Stomach (tissue), 19 donors: ENCODE measurements at places on chromosomes 7 and 10. TPM values are rescaled to one million over a fixed set of nuclear protein-coding genes. Genes with fewer than 3 reads are reported as not detected.

DNA sequence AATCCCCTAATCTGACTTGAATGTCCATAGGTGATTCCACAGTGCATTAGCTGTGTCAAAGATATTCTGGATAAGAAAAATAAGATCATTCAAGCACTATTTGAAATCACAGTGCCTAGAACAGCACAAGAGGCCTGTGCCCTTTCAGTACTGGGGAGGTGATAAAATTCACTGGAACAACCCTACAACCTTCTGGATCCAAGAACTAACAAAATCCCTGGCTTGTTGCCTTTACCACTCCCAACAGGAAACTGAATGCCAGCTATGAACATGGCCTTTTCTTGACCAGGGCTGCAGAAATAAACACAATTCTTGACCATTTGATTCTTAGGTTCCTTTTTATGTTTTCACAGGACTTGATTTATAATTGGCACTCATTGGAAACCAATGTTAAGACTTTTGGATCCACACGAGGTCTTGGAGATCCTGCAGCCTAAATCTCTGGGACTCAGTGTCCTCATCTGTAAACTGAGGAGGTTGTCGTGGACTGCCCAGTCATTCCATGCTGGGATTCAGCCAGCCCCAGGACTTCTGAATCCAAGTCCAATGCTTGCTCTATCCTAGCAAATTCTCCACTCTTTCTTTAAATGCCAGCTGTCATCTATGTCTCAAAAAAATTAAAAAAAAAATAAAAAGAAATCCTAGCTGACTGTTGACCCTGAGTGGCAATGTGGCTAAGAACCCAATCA lies 624.7 kb downstream of the KCNMA1 start:
- DNase-seq = no peak
- H3K4me3 ChIP-seq = no peak overlapping the region
- peaks cover 4% of the 10 kb centered on the region for H3K4me1 ChIP-seq
- peak overlapping the region; percentile 30 for H3K27ac ChIP-seq
- H3K27me3 ChIP-seq = no peaks in the 10 kb centered on the region

DNA sequence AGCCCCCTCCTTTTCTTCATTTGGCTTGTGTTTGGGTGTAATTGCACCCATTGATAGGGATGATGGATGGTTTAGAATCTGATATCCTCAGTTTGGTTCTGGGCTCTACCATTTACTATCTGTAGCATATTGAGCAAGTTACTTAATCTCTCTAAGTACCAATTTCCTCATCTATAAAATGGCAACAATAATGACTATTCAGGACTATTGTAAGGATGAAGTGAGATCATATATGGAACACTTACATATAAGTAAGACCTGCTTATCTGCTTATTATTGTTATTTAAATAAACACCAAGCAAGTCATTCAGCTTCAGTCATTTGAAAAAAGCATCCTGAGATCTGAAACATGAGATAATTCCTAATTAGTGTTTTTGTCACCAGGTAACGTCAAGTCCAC lies 127.0 kb downstream of the SEC23IP start:
- H3K4me3 ChIP-seq = no peak overlapping the region
- no peaks in the 10 kb centered on the region for H3K27me3 ChIP-seq
- no peaks in the 10 kb centered on the region for H3K4me1 ChIP-seq

DNA sequence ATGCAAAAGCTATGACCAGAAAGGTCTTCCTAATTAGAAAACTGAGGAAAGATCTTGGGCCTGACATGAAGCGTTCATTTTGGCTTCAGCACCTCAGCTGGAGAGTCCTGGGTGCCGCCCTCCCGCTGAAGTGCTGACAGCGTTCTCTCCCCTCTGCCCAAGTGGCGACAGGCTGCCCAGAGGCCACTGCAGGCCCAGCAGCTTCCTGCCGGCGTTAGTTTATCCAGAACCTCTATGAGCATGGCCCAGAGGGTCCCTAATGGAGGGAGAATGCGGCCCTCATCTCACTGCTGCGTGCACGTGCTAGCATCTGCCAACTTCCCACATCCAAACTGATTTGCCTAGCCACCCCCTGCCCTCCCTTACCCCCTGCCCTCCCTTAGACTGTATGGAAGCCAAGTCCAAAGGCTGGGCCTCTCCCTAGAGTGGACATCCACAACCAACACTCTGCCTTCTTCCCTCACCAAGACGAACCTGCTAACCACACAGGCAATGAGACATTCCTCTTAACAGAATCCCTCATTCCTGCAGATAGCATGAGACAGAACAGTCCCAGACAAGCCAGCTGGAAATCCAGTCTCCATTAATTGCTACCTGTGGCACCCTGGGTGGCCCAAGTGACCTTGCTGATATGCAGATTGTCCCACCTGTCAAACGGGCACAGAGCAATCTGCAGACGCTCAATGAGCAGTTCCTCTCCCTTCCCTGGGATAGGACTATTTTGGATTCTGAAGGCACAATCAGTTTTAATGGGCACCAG lies 108.4 kb downstream of the C10orf90 start:
- H3K36me3 ChIP-seq = no peaks in the 10 kb centered on the region
- no peak overlapping the region for H3K4me3 ChIP-seq
- H3K27ac ChIP-seq = no peak overlapping the region
- no peaks in the 10 kb centered on the region for H3K27me3 ChIP-seq
- DNase-seq = no peak

- peak overlapping the region; percentile 59 for H3K27ac ChIP-seq
- H3K4me1 ChIP-seq = no peaks in the 10 kb centered on the region
Measured at GRCh38 chr10:3935141-3935540, 150.1 kb upstream of the KLF6 start.

GRCh38 chr10:34809796-34810195 lies 5.3 kb downstream of the PARD3 start:
- H3K4me3 ChIP-seq = no peak overlapping the region
- no peak for DNase-seq
- peaks cover 48% of the 10 kb centered on the region for H3K4me1 ChIP-seq
- no peaks in the 10 kb centered on the region for H3K36me3 ChIP-seq
- peak overlapping the region; percentile 39 for H3K27ac ChIP-seq

DNA sequence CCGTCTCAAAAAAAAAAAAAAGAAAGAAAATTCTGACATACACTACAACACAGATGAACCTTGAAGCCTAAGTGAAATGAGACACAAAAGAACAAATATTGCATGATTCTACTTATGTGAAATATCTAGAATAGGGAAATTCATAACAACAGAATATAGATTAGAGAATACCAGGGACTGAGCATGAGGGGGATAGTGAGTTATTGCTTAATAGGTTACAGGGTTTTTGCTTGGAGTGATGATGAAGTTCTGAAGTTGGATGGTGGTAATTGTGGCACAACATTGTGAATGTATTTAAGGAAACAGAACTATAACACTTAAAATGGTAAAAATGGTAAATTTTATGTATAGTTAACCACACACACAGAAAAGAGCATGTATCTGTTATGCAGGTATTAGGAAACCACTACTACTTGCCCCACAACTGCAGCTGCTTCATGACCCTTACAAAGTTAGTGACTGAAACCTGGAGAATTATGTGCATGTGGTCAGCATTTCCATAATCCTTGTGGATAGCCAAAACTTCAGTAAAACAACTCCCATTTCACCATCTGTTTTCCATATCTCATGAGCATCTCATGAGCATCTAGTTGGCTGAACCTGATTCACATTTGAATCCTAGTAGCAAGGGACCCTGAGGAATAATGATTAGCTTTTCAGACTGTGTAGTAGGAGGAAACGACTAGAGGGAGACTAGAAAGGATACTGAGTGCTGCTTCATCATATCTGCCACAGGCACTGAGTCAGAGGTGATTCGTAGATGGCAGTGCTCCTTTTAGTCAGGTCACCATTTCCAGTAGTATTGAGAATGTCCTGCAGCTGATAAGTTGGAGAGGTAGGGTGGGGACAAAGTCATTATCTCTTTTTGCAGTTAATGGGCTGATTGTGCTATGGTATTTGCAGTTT lies 26.3 kb downstream of the SAMD8 start:
- no peaks in the 10 kb centered on the region for H3K27me3 ChIP-seq
- H3K27ac ChIP-seq = no peak overlapping the region
- no peaks in the 10 kb centered on the region for H3K36me3 ChIP-seq
- peaks cover 21% of the 10 kb centered on the region for H3K4me1 ChIP-seq
- no peak for DNase-seq

DNA sequence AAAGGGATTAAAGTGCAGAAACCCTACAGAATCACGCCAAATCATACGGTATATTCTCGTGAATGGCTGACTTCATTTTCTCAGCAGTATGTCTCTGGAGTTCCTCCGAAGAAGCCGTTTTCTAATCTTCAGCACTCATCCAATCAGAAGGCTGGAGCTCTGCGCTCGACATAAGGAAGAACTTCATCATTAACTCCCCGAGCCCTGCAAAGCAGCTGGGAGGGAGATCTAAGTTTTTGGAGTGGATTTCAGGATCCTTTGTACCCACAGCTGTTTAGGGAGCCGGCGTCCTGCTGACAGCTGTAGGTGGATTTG lies 40.7 kb upstream of the SDK1 start:
- no peak for DNase-seq
- H3K27ac ChIP-seq = peak overlapping the region; percentile 71
- H3K27me3 ChIP-seq = no peaks in the 10 kb centered on the region
- H3K4me3 ChIP-seq = peak overlapping the region; percentile 53
- no peaks in the 10 kb centered on the region for H3K36me3 ChIP-seq

DNA sequence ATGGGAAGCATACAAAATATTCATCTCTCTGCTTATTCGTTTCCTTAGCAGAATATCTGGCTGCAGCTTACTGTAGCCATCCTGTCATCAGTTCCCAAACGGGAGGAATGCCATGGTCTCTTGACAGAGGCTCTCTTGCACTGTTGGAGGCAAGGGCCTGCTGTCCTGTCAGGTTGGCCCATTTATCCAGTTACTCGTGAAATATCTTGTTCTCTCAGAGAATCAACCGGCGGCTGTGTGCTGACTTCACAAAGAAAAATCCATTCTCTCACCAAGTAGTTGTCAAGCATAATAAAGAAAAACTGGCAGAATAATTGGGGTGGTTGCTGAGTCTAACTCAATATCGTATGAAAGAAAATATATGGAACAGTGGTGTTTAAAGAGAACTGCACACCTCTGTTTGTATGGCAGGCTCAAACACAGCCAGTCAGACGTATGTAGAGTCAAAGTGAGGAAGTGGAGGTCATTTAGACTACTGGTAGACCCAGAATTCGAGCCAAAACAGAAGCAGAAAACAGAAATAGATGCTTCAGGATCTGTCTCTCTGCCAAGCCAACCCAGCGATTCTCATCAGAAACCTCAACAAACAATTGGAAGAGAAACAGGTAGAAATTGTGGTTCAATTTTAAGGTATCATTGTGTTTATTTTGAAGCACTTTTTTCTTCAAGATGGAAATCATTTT lies 349.2 kb upstream of the PRKCQ start:
- peaks cover 13% of the 10 kb centered on the region for H3K4me1 ChIP-seq
- no peak for DNase-seq
- no peaks in the 10 kb centered on the region for H3K27me3 ChIP-seq

GRCh38 chr7:152403726-152404125 lies 32.1 kb downstream of the KMT2C start:
- H3K27ac ChIP-seq = no peak overlapping the region
- no peaks in the 10 kb centered on the region for H3K4me1 ChIP-seq
- DNase-seq = no peak
- no peak overlapping the region for H3K4me3 ChIP-seq
- H3K27me3 ChIP-seq = no peaks in the 10 kb centered on the region
- H3K36me3 ChIP-seq = no peaks in the 10 kb centered on the region

DNA sequence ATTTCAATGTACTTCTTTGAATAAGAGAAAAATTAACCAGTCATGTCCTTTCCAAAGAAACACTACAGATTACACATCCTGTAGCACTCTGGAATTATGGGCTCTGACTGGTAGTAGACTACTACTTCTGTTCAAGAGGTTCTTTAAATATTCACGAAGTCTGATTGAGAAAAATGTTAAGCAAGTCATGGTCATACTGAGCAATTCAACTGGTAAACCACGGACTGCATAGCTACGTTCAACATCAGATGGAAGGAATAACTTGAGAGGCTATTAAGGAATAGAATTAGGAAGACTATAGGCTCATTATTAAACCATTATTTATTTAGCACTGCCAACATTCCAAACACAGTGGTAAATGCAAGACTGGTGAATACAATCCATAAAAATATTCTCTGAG lies 160.8 kb downstream of the IMMP2L start:
- H3K27ac ChIP-seq = no peak overlapping the region
- no peak overlapping the region for H3K4me3 ChIP-seq
- no peak for DNase-seq
- peaks cover 8% of the 10 kb centered on the region for H3K4me1 ChIP-seq
- H3K27me3 ChIP-seq = no peaks in the 10 kb centered on the region

DNA sequence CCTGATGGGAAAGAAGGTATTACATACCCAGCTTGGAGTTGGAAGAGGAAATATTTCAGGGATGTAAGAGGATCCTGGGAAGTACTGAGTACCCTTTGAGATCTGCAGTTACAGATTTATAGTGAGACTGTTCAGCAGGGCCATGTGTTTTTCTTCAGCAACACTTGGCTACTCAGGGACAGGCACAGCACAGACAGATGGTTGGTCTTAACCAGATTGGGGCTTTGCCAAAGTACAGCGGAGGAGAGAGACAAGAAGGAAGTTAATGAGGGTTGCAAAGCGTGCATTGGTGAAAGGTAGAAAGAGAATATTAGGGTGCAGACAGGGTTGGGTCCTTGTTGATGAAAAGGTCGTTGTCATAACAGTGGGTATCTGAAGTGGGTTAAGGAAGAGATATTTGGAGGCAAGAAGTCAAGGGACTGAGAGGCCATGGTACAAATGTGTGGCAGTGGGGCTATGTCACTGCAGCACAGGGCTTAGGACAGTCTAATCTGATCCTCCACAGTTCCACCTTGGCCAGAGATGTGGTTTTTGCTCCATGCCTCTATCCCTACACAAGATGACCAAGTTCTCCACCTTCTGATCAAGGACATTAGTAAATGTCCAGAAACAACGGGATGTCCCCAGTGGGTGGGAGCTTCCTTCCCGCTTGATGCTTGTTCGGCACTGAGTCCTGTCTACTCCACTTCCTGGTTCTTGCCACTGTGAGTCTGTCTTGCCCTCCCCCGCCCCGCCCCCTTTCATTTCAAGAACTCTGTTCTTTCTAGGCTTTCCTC lies 18.9 kb upstream of the DNAJC1 start:
- no peaks in the 10 kb centered on the region for H3K4me1 ChIP-seq
- H3K27me3 ChIP-seq = no peaks in the 10 kb centered on the region
- H3K27ac ChIP-seq = no peak overlapping the region
- no peak overlapping the region for H3K4me3 ChIP-seq

DNA sequence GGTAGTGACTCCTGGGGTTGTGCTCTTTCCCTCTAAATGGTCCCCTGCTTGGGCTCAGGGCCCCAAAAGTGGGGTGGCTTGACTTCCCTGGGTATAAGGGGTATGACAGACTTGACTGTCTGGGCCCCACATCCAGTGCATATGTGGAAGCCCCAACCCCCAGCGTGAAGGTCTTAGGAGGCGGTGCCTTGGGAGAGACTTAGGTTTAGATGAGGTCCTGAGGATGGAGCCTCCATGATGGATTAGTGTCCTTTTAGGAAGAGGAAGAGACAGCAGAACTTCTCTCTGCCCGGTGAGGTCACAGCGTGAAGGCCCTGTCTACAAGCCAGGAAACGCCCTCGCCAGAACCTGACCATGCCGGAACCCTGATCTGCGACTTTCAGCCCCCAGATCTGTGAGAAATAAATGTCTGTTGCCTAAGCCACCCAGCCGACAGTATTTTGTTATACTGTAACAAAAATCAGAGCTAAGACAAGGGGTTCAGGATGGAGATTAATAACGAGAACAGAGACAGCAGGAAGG lies 23.8 kb downstream of the PODXL start:
- no peaks in the 10 kb centered on the region for H3K36me3 ChIP-seq
- H3K27ac ChIP-seq = no peak overlapping the region
- no peak overlapping the region for H3K4me3 ChIP-seq
- no peak for DNase-seq
- H3K27me3 ChIP-seq = no peaks in the 10 kb centered on the region

The HILPDA gene
- total RNA-seq = not detected

The CCDC3 gene
- total RNA-seq = 4.8 TPM

The TLX1 gene
- not detected for total RNA-seq

The OPTN gene
- total RNA-seq = 33.4 TPM

The CCDC146 gene
- total RNA-seq = 29.8 TPM

The GRM8 gene
- not detected for total RNA-seq

The CAMK2B gene
- total RNA-seq = 4.6 TPM

The EEF1AKMT2 gene
- total RNA-seq = 18.0 TPM
